EL (cell line): ENCODE measurements at places on chromosomes 3 and 15.

- no peak for DNase-seq
These were observed 270.6 kb upstream of the MEIS2 start for GRCh38 chr15:37370941-37371340.

GRCh38 chr15:86852741-86853140, 773.1 kb downstream of the AGBL1 start:
- no peak for DNase-seq

GRCh38 chr3:87120881-87121280, 106.2 kb upstream of the CHMP2B start:
- DNase-seq, result no peak

- DNase-seq, result no peak
These were observed 19.2 kb downstream of the RAD51 start for GRCh38 chr15:40714144-40714543.

GRCh38 chr3:127610105-127610504, 11.9 kb downstream of the MCM2 start:
- peak; percentile 75 for DNase-seq

DNA sequence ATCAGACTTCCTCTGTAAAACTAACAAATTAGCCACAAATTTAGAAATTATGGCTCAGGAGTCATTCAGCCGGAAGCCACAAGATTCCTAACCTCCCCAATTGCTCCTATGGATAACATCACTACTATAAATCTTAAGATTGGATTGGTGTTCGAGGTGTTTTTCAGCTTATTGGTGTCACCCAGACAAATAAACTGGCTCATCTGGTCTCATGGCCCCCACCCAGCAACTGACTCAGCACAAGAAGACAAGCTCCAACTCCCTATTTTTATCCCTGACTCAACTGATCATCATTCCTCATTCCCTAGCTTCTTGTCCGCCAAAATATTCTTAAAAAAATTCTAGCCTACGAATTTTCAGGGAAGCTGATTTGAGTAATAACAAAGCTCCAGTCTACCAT, 135.1 kb upstream of the STRIT1 start:
- peak; percentile 66 for DNase-seq

DNA sequence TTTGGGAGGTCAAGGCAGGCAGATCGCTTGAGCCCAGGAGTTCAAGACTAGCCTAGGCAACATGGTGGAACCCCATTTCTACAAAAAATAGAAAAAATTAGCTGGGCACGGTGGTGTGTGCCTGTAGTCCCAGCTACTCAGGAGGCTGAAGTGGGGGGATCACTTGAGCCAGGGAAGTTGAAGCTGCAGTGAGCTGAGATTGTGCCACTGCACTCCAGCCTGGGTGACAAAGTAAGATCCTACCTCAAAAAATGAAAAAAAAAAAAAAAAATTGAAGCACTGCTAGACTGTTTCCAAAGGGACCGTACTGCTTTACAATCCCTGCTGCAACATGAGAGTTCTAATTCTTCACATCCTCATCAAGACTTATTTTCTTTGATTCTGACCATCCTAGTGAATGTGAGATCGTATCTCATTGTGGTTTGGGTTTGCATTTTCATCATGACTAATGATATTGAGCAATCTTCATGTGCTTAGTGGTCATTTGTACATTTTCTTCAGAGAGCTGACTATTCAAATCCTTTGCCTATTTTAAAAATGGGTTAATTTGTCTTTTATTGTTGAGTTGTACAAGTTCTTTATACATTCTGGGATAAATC, 10.8 kb downstream of the CMTM8 start:
- DNase-seq, result peak; percentile 88

GRCh38 chr15:39125904-39126303, 455.0 kb upstream of the THBS1 start:
- DNase-seq, result peak; percentile 62

DNA sequence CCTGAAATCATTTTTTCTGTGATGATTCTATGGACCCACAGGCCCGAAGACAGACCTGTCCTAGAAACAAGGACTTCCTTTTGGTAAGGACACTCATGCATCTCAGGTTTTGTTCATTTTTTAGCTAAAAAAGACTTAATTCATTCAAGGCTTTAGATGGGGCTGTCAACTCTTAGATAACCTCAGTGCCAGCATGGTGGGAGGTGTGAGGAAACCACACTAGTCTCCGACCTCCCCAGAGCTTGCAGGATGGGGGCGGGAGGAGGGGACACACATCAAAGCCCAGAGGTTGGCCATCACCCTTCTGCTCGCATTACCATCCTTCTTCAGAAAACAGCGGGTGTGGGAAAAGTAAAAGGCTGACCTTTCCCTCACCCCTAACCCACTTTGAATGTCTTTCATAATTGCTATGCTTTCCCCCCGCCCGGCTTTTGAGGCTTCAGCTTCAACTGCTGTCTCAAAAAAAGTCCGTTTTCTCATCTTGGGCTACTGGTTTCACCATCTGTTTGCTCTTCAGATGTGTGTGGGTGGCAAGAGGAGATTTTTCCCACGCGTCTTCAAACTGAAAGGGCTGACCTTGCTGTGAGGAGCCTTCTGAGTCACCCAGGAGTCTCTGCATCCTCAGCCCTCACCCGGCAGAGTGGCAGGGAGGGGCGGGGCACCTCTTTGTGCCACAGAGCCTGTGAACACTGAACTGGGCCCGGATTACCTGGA, 27.6 kb upstream of the CXCR6 start:
- DNase-seq, result peak; percentile 88

GRCh38 chr15:42494998-42495360, 455 bp upstream of the SNAP23 start:
- DNase-seq, result peak; percentile 76

DNA sequence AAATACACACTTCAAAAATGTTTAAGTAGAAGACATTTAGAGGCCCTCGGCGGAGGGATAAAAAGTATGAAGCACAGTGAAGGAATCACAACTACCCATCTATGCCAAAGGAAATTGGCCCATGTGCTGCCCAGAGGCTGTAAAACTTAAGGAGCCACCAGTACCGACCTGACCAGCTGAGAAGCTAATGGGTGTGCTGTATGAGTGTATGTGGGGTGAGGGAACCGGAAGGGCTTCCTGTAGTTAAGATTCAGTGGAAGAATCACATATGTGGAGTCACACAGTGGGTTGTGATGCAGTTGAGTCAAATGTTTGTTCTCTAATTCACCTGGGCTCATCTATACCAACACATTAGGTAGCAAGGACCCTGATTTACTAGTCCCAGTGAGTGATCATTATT, 516.0 kb upstream of the IL12A start:
- DNase-seq, result peak; percentile 40

GRCh38 chr3:138135146-138135832, 3.1 kb upstream of the A4GNT start:
- DNase-seq, result no peak

DNA sequence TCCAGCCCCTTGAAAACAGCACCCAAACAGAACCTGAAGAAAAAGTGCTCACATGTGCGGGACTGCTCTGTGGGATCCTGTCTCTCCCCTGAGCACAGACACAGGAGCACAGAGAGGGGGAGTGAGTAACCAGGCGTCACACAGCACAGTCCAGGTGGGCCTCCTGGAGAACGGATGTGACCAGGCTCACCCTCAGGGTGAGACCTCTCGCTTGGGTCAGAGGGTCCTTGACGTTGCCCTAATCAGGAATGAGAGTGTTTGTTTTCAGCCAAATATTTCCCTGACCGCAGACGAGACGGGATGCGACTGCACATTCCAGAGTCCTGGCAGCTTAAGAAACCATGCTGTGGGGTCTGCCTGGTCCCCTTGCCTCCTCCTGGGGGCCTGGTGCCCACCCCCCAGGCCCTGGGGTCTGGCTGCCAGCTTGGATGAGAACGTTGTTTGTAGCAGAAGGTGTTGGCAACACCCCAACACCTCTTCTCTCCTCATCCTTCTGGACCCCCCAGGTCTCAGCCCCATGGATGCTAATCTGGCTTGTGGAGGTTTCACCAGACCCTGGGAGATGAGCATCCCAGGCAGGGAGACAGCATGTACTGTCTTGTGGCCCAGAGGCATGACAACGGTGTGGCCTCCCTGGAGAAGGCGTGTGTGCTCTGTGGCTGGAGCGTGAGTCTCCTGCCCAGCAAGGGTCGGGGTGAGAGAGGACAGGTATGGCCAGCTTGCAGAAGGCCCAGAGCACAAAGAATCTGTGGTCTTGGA, 42.1 kb upstream of the SLC6A6 start:
- no peak for DNase-seq

- no peak for DNase-seq
These were observed 31.5 kb upstream of the DYNC1LI1 start for GRCh38 chr3:32602206-32602605.

- DNase-seq, result no peak
These were observed 129.2 kb upstream of the SKOR1 start for GRCh38 chr15:67696087-67696486.

- no peak for DNase-seq
These were observed 48.2 kb upstream of the SLC41A3 start for GRCh38 chr3:126131881-126132750.

GRCh38 chr3:160968761-160969160, 136.4 kb downstream of the B3GALNT1 start:
- DNase-seq, result peak; percentile 8

DNA sequence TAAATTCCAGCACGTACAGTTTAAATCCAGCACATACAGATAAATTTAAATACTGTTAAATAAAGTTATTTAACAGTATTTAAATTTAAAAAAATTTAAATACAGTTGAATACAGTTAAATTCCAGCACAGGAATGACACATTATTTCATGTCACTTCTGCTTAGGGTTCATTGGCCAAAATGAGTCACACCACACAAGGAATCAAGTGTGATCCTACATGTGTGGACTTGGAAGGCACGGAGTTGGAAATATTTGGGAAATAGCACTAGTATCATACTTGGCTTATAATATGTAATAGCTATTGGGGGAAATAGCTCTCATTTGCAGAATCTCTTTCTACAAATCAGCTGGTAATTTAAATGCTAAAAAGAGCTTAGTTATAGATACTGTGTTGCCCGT, 10.6 kb downstream of the RAB7A start:
- peak; percentile 56 for DNase-seq

- no peak for DNase-seq
These were observed 159.3 kb upstream of the DPH6 start for GRCh38 chr15:35705030-35705883.

GRCh38 chr15:82726816-82727215, 17.1 kb upstream of the AP3B2 start:
- DNase-seq, result no peak

DNA sequence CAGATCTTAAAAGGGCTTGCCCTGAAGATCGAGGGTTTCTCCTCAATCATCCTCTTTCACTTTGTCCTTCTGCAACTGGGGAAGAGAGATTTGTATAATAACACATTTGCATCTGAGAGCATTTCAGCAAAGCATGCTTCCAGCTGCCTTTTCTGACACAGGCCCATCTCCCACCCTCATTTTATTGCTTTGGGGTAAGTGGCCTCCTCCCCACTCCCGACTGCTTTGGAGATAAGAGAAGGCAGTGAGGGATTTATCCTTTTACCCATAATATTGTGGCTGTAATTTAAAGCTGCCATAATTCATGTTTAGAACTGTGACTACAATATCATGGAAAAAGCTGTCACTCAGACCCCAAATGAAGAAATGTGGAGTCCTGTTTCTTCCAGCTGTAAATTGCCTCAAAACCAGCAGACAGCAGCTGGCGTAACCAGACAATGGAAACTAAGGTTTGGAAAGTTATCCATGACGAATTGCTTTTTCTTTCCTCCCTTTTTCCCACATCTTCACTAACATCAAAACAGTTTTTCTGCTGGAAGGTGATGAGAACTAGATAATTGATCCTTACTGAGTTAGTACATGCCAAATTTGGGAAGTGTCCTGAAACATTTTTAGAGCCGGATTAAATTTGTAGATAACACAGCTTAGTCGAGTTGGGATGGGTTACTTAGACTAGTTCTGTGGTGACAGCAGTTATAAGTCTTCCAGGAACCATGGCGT, 104.2 kb upstream of the PFN2 start:
- DNase-seq, result no peak

GRCh38 chr15:55700876-55701275, 42.1 kb downstream of the PRTG start:
- DNase-seq, result no peak

DNA sequence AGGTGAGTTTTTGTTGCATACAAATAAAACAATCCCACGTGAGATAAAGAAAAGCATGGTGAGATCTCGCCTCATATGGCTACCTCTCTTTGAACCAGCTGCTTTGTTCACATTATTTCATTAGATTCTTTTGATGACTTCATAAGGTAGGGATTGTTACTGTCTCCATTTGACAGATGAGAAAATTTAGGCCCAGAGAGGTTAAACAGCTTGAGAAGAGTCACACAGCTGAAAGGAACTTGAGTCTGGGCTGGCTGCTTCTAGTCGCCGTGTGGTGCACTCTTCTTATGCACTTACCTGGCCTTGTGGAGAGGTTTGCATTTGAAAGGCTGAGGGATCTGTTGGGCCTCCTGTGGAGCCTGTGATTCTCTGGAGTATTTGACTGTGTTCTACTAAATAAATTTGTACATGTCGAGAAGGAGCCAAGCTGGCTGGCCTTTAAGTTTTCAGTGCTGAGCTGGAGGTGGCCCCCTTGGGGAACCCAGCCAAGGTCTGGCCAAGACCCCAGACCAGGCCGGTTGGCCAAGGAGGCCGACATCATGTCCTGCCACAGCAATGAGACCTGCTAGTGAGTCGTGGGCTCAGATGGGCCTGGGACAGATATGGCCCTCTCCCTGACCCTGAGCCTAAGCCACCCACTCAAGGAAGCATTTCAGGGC, 125.1 kb downstream of the SMAD6 start:
- no peak for DNase-seq

DNA sequence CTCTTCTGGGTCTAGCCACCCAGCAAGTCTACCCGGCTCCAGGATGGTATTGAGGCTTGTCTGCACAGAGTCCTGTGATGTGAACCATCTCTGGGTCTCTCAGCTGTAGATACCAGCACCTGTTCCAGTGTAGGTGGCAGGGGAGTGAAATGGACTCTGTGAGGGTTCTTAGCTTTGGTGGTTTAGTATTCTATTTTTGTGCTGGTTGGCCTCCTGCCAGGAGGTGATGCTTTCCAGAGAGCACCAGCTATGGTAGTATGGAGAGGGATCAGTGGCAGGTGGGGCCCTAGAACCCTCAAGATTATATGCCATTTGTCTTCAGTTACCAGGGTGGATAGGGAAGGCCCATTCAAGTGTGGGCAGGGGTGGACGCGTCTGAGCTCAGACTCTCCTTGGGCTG, 283.4 kb upstream of the LYSMD4 start:
- no peak for DNase-seq

DNA sequence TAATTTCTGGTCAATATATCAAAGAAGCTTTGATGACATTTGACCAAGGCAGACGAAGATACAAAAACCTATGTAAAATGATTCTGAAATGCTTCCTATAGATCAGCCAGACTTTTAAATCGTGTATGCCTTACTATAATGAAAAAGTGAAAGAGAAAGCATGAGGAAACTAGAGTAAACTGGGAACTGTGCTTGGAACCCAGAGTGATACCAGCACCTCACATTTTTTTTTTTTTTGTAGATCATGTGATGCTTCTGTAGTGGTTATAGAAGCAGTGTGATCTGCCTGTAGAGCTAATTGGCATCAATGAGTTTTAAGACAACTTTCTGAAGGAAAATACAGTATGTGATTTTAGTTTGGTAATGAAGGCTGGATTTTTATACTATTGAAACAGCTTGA, 150.7 kb downstream of the NLGN1 start:
- peak; percentile 20 for DNase-seq
